ENCODE measurements at places on chromosomes 4 and X.

DNA sequence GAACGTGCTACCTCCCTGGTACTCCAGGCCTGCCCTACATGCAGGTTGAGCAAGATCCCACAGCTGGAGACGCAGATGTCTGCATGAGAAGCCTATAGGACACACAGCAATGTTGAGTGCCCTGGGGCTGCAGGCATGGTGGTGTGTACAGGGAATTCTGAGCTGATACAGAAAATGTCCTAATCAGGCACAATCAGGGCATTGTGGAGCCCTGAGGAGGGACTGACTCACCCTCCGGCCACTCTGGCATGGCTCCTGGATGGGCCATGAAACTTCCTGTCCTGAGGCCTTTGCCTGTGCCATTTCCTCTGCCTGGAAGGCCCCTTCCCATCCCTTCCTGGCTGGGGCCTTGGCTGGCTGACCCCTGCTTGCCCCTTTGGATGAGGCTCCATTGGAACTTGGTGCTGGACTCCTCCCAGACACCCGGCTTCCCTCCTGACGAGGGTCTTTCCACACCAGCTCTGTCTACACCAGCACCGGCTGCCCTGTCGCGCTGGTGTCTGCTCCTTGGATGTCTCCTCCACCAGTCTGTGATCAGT is 16.7 kb upstream of the AFAP1 start:
- DNase-seq, result no peak

GRCh38 chr4:37685823-37686372 is 278 bp downstream of the RELL1 start:
- no peak for DNase-seq

DNA sequence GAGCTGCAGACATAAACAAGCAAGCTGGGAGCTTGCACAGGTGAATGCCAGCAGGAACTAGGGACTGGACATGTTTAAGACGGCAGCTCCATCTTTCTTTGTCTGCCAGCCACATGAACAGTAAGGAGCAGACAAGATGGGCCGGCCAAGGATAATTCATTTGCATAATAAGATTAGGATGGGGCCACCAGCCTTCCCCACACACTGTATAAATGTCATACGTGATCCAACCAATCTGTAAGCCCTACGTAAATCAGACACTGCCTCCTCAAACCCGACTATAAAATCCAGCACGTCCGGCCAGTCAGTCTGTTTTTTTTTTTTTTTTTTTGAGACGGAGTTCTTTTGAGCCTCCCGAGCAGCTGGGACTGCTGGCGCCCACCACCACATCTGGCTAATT is 75.6 kb upstream of the BOD1L1 start:
- no peak for DNase-seq

DNA sequence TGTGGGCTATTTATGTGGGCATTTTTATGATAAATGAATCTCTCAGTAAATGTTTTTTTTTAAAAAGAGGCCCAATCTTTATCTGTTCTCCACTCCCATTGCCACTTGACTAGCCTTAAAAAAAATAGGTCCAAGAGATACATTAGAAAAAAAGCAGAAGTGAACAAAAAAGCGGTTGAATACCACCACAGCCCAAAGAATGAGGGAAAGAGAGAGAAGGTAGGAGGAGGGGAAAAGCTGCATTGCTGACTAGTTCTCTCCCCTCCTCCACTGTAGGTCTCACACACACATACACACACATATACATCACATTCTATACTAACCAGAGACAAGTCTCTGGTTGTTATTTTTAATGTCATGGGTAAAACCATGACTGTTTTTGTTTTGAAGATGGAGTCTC is 95.8 kb upstream of the IL13RA1 start:
- DNase-seq, result peak; percentile 32

GRCh38 chr4:179097741-179098140 is 1655.5 kb upstream of the AGA start:
- DNase-seq, result no peak

- DNase-seq, result no peak
These were observed 21.7 kb downstream of the CLOCK start for GRCh38 chr4:55524844-55525571.

GRCh38 chrX:23511793-23512192 is 155.5 kb upstream of the PRDX4 start:
- no peak for DNase-seq

GRCh38 chr4:8771258-8771590 is 100.4 kb downstream of the HMX1 start:
- no peak for DNase-seq

DNA sequence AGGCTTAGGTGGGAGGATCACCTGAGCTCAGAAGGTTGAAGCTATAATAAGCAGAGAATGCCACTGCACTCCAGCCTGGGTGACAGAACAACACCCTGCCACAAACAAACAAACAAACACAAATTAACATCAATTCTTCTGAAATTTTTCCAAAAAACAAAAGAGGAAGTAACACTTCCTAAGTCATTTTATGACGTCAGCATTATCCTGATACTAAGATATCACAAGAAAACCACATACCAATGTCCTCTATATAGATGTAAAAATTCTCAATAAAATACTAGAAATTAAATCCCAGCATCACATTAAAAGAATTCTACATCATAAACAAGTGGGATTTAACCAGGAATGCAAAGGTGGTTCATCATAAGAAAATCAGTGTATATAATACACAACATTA is 64.4 kb upstream of the STK26 start:
- no peak for DNase-seq

DNA sequence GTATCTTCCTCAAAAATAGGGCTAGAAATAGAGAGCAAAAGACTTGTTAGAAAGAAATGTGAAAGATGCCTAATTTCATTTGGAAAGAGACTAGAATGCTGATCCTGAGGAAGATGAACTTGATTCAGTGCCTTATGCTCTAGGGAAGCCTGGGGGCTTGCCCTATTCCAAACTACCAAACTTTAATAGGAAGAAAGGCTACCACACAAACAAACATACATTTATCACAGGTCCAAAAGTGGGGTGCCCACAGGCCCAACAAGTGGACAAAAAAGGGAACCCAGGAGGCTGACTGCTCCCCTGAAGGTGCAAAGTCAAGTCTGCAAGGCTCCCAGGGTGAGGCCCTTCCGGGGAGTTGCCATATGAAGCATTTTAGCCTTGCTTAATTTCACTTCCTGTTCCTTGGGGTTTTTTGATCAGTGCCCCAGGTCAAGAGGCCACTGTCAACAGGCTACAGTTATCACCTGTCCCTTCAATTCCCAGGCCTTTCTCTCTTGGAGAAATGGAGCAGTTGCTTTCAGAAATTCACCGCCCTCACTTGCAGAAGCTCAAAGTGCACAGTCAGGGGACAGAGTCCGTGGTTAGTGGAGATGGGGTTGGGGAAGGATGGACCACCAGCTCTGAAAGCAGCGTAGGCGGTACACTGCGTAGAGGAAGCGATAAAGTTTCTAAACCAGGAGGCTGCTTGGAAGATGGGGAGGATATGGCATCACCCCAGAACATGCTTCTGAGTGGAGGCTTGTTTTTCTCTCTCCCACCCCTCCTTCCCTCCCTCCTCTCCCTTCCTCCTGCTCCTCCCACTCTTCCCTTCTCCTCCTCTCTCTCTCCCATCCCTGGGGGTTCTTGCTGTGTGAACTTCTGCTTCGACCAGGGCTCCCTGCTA is 36.4 kb downstream of the TMEM154 start:
- peak; percentile 34 for DNase-seq

- DNase-seq, result no peak
These were observed 86.6 kb upstream of the ZDHHC15 start for GRCh38 chrX:75609406-75609805.

DNA sequence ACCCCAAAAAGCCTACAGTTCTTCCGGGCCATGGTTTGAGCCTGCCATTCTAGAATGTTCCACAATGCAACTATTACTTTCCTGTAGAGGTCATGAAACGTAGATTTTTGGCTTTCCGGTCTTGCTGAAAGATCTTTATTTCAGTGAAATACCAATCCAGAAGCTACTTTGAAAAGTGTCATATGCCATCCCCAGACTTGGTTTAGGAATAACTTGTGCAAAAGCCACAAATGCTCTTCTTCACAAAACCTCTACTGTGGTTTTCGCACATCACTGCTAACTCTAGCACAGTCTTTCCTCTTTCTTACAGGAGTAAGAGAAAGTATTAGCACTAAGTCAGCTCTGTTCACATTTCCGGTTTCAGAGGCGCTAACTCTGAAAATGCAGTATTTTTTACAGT is 12.7 kb upstream of the CD40LG start:
- DNase-seq, result no peak

- DNase-seq, result peak; percentile 2
These were observed 161.6 kb downstream of the SMIM20 start for GRCh38 chr4:26075583-26075982.

GRCh38 chrX:147351644-147352043 is 537.1 kb upstream of the CXorf51A start:
- no peak for DNase-seq

- no peak for DNase-seq
These were observed 122.1 kb upstream of the DIPK2B start for GRCh38 chrX:45322820-45323219.

GRCh38 chr4:173827707-173828106 is 297.7 kb upstream of the HAND2 start:
- no peak for DNase-seq

- DNase-seq, result no peak
These were observed 11.8 kb upstream of the CD40LG start for GRCh38 chrX:136636121-136636520.

DNA sequence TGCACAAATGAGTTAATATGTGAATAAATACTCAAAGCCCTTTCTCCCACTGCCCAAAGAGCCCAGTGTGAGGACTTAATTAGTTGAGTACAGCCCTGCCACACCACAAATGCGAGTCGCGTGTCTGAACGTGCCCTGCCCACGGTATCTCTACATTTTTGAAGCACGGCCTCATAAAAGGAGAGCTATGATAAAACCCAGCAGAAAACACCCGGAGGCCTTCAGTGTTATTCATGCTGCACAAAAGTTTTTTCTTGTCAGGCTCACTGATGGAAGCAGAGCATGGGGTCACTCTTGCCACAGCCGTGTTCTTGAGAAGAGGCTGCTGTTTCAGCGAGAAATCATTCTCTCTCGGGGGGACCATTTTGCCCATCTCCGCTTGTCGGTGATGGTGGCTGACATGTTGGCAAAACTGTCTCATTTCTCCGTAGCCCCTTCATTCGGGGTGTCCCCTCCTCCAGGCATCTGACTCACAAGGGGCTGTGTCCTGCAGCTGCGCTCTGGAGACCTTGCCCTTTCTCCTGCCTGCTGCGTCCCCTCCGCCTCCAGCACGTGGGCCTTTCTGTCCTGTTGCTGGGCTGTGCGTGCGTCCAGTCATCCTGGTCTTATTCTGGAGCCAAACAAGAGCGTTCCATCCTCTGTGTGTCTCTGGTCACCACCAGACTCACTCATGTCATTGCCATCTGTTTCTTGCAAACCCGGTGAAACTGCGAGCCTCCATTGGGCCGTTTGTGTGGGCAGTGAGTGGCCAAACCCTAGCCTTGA is 88.8 kb downstream of the SORCS2 start:
- DNase-seq, result no peak

DNA sequence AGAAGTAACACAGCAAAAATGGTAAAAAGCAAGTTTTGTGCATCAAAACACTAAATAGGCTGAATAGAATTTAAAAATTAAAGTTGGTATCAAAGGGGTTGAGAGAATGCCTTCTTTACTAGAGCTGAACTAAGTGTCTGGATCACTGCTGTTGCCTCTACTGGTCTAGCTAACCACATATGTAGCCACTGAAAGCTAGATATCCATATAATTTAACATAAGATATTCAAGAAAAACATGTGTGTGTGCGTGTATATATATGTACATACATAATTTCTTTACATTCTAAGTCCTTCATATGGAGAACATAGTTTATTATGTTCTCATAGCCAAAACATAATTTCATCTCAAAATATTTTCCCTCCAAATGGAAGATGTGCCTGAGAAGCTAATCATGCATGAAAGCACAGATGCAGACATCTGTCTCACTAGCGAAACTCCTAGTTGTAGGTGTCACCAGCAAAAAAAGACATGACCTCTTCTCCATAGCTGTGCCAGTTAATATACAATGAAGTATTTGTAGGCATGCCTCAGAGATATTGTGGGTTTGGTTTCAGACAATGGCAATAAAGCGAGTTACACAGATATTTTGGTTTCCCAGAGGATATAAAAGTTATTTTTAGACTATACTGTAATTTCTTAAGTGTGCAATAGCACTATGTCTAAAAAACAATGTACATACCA is 47.3 kb downstream of the PDE5A start:
- no peak for DNase-seq

DNA sequence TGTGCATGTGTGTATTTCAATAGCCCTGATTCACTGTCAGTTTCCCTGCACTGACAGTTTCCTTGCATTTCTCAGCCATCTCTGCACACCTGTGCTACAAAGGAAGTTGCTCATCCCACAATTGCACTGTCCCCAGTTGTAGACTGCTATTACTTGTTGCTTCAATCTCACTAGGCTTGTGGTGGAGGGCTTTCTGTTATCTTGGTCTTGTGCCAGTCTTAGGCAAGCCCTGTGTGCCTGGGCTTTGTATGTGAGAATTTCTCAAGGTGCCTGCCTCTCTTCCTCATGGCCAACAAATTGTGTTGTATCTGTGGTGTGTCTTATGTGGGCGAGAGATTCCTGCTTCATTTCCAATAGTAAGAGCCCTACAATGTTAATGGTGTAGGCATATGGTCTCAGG is 467.4 kb downstream of the GRIA2 start:
- no peak for DNase-seq

GRCh38 chrX:9369802-9370291 is 95.0 kb upstream of the TBL1X start:
- DNase-seq, result no peak

DNA sequence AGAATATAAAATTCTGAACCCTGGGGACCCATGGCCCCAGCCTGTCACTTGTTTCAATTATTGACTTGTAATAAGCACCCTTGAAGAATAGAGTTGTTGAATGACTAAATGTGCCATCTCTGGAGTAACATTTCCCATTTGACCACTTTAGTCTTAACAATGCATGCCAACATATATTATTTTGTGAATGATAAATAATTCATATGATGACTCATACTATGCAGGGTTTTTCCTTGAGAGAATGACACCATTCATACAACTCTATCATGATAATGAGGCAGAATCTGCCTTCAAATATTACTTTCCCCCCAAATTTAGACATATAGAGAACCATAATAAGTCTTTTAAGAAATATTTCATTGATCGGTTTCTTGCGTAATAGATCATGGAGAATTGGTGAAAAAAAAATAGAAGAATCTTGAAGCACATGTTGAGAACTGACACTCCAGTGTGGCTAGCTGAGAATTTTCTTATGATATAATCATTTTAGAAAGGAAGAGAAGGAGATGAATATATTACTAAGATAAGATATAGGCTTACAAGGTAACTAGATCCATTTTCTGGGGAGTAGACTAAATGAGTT is 404.5 kb downstream of the GRXCR1 start:
- DNase-seq, result no peak

GRCh38 chrX:8084006-8084405 is 87.1 kb downstream of the VCX2 start:
- no peak for DNase-seq

- no peak for DNase-seq
These were observed 50.3 kb upstream of the BMP3 start for GRCh38 chr4:80980239-80980638.

GRCh38 chr4:7569810-7570783 is 135.4 kb upstream of the PSAPL1 start:
- DNase-seq, result no peak

Data from SIG-M5 (cell line).